ENCODE measurements at places on chromosomes 2 and 18. TPM values are rescaled to one million over a fixed set of nuclear protein-coding genes. Genes with fewer than 3 reads are reported as not detected.

DNA sequence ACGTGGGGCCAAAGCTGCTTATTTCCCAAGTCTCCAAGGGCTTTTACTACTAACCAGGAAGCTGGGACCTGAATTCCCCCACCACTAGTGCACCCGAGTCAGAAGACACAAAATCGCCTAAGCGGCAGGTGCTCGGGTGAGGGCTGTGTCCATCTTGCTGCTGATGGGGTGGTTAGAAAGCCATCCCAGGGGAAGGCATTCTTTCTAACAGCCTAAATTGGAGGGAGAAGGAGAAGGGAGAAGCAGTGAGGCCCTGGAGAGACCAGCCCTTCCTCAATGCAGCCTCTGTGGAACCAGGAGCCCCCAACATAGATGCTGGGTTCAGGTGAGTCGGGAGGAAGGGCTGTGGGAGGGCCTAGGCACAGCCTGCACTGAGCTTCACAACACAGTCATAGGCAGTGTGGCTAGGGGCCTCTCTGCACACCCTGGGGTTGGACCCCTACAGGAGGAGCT lies 1.9 kb upstream of the PROM2 start:
- H3K4me1 ChIP-seq = peaks cover 7% of the 10 kb centered on the region
- no peak overlapping the region for H3K27ac ChIP-seq
- H3K4me3 ChIP-seq = no peak overlapping the region
- H3K27me3 ChIP-seq = no peaks in the 10 kb centered on the region
- H3K36me3 ChIP-seq = no peaks in the 10 kb centered on the region

AUP1 gene
- total RNA-seq = 99.5 TPM

GRCh38 chr2:102177814-102178478 lies 8.9 kb upstream of the IL1RL2 start:
- H3K36me3 ChIP-seq = no peaks in the 10 kb centered on the region
- no peak for DNase-seq
- no peak overlapping the region for H3K4me3 ChIP-seq
- peaks cover 9% of the 10 kb centered on the region for H3K4me1 ChIP-seq
- no peak overlapping the region for H3K27ac ChIP-seq

DNA sequence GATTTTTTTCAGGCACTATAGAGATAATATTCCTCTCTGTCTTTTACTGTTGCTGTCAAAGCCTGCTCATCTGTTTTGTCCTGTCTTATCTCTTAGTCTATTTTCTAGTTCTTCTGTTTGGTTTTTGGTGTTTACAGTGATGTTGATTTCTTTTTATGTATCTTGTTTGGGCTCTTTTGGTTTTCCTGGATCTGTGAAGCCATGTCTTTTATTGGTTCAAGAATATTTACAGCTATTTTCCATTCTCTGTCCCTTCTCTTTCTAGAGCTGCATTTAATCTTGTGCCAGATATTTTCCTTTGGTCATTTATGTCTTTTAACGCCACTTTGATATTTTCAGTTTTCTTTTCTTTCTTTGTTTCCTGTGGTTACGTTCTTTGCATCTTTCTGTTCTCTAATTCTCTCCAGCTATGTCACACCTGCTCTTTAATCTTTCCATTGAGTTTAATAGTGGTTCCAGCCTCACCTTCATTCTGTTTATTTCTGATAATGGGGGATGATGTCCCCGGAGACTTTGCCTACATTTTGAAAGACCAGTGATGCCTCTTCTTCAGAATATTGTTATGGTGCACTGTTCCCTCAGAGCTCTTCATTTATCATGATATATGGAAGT lies 32.0 kb downstream of the SMCHD1 start:
- DNase-seq = no peak
- H3K4me3 ChIP-seq = no peak overlapping the region
- peaks cover 4% of the 10 kb centered on the region for H3K4me1 ChIP-seq

SPEG gene
- 92.9 TPM for total RNA-seq

- no peak overlapping the region for H3K27ac ChIP-seq
- H3K27me3 ChIP-seq = peaks cover 5% of the 10 kb centered on the region
- H3K4me3 ChIP-seq = no peak overlapping the region
- no peaks in the 10 kb centered on the region for H3K4me1 ChIP-seq
Observed at GRCh38 chr18:50119296-50119695, 75.7 kb downstream of the MYO5B start.

GRCh38 chr18:13265008-13265910 lies 46.7 kb downstream of the LDLRAD4 start:
- no peaks in the 10 kb centered on the region for H3K4me1 ChIP-seq
- H3K4me3 ChIP-seq = no peak overlapping the region
- no peak for DNase-seq
- H3K27ac ChIP-seq = no peak overlapping the region
